GM12878 (cell line): ENCODE measurements at places on chromosomes 5 and 9. TPM values are rescaled to one million over a fixed set of nuclear protein-coding genes. Genes with fewer than 3 reads are reported as not detected.
A peak's percentile ranks its signal among the peaks of the same experiment; 100 is the strongest.

DNA sequence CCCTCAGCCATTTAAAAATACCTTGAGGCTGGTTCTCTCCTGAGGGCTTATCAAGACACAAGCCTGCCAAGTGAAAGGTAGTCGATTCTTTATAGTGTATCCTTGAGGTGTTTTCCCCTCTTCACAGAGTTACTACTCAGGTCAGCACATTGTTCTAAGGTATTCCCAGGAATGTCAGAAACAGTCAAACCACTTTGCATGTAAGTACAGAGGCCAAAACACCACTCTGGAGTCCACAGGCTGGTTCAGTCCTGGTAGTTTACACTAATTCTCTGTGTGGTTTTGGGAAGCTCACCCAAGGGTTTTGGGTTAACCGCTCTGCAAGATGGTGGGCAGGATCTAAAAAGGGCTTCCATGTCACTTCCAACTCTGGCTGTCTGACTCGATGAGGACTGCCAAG lies 162.3 kb upstream of the PPP2R2B start:
- DNase-seq = no peak

- DNase-seq = peak; percentile 43
Observed at GRCh38 chr5:173615884-173616576, 420 bp downstream of the BOD1 start.

TUSC1 gene
- polyA plus RNA-seq = not detected in 2 replicates

ST8SIA4 gene
- polyA plus RNA-seq = 20.3 and 22.0 TPM in 2 replicates

PROB1 gene
- 4.8 and 6.2 TPM in 2 replicates for polyA plus RNA-seq

LPAR1 gene
- polyA plus RNA-seq = 5.9 and 6.6 TPM in 2 replicates

DNA sequence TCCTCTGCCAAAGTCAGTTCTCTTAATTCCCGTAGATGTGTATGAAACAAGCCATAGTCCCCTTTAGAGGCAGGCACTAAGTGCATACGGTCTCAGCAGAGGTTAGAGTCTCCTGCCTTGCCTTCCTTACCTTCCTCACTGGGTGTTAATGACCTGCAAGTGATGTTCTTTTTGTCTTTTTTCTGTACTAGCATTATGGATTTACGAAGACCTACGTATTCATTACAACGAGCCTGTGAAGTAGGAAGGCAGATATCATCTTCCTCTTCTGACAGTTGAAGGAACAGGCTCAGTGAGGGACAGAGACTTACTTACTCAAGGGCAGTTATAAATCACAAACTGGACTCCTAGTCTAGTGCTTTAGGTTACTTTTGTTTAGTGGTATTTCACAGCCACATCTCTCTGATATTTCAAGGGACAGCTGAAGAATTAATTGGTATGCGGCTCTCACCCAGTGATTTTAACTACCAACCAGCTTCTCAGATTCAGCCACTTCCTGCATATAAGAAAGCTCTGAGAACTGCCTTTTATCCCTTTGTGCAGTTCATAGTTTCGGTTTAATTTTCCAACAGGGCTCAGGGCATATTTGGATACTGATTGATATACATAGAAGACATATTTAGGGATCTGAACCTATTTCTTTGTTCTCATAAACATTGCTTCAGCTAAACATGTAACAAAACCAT lies 85.1 kb upstream of the CKMT2 start:
- no peak for DNase-seq

DNA sequence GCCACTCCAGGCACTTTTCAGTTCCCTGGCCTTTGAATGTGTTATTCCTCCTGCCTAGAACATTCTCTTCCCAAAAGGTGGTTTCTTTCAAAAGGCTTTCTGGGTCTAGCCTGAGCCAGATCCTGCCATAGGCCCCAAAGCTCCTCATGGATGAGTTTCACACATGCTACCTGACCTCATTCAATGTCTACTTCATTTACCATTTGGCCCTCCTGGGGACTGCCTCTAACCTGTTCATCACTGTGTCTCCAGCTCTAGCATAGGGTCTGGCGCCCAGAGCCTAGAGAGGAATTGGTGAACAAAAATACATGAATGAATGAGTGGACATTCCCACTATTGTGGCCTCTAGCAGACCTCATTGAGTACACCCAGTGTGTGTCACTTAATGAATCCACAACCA lies 5.4 kb upstream of the P4HA2 start:
- no peak for DNase-seq

DNA sequence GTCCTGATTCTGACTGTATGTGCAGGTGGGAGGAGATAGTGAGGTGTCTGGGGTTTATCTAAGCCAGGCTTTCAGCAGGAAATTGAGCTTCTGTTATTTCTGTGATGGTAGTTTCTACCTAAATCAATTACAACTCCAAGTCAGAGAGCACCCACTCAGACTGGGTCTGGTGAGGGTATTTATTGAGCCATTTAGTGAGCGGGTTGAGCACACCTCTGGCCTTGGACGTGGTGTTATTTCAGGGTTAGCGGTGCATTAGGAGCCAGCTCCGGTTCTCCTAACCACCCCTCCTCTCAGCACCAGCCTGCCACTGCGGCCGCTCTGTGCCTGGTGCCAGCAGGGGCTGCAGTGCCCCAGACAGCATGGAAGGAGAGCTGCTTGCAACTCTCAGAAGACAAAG lies 238.9 kb downstream of the CACNA1B start:
- DNase-seq = no peak

C1QTNF3 gene
- 0.14 and 0.42 TPM in 2 replicates for polyA plus RNA-seq

DNA sequence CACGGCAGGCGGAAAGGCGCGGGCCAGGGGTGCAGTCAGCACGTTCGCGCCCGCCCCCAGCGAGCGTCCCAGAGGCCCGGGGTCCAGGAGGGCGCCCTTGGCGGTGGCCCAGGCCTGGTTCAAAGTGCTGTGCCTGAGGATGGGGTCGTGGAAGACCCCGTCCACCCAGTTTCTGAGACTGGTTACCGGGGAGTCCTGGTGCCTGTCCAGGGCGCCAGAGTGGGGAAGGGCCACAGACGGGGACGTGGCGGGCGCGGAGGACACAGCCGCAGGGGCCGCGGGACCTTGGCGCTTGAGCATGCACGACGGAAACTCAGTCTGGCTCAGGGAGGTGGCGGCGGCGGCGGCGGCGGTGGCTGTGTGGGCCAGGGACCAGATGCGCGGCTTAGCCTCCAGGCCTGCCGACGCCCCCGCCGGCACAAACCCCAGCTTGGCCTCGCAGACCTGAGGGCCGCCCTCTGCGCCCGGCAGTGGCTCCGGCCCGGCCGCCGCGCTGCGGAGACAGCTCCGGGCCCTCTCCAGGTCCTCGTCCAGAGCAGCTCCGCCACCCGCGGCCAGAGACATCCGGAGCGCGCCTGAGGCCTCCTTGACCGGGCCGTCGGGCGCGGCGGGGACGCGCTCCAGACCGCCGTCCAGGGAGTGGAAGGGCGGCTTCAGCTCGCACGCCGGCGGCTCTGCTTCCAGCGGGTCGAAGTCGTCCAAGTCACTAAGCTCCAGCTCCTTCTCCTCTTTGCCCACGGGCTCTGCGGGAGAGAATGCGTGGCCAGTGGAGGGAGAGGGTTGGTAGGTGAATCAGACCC lies 4.5 kb downstream of the IRX4 start:
- DNase-seq = no peak

DNA sequence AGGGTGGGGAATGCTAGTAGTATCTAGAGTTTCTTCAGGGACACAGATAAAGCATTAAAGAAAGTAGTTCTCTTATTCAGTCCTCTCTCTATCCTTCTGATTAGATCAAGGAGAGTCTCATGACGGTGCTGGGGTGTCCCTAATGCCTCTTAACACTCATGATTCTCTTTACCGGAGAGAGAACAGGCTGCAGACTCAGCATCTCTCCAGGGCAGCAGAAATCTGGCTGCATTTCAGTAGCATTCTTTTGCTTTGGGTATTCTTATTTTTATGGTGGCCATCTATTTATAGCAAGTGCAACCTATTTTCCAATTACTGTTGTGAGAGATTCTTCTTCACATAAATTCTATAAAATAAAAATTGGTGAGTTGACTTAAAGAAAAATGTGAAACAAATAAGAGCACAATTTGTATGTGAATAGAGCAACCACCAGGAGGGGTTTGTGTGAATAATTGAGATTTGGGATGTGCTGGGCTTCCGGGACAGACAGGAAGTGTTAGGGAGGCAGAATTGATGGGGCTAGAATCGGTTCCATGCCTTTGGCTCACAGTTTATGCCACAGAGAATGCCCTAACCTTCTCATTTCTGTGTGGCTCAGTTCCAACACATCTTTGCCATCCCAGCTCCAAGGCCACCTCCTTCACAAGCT lies 23.8 kb upstream of the BOD1 start:
- no peak for DNase-seq

DNA sequence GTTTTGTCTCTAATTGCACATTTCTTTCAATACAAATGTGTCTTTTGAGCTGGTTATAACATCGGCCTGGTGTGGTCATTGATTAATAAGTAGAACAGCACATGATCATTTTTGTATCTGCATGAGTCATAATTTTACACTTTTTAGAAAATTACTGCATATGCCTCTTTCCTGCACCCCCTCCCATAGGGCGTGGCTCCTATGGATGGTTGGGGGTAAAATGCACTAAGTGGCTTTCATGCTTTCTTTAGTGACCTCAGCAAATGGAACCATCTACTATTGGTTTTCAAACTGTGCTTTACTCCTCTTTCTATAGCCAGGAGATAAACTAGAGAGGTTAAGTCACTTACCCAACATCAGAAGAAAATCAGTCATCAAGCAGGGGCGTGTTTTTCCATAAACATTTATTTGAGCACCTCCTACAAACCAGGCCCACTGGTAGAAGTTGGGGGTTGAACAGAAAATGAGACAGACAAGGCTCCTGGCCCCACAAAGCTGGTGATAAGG lies 3.8 kb downstream of the ANXA6 start:
- DNase-seq = no peak

ANGPTL2 gene
- polyA plus RNA-seq = 0.62 and 0.82 TPM in 2 replicates

- DNase-seq = no peak
Observed at GRCh38 chr5:78534148-78534904, 114.2 kb downstream of the LHFPL2 start.

DNA sequence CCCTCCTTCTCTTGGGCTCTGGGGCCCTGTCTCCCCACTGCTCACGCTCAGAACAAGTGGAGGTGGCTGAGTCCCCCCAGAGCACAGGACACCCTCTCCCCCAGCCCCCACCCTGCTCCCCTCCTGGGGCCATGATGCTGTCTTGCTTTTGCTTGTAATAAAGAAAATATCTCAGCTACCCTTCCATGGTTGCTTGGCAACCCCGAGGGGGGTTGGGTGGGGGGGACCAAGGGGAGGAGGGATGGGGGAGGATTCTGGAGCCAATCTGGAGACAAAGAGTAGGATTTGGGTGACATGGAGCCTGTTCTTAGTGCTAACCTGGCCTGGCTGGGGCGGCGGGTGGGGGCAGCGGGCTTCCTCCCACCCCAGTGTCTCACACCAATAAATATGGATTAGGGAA lies 16.1 kb upstream of the CERCAM start:
- DNase-seq = no peak

C5orf58 gene
- polyA plus RNA-seq = 0.13 TPM in 1 of 2 replicates, not detected in the other

GRCh38 chr5:142825378-142826089 lies 55.4 kb downstream of the ARHGAP26 start:
- no peak for DNase-seq

DNA sequence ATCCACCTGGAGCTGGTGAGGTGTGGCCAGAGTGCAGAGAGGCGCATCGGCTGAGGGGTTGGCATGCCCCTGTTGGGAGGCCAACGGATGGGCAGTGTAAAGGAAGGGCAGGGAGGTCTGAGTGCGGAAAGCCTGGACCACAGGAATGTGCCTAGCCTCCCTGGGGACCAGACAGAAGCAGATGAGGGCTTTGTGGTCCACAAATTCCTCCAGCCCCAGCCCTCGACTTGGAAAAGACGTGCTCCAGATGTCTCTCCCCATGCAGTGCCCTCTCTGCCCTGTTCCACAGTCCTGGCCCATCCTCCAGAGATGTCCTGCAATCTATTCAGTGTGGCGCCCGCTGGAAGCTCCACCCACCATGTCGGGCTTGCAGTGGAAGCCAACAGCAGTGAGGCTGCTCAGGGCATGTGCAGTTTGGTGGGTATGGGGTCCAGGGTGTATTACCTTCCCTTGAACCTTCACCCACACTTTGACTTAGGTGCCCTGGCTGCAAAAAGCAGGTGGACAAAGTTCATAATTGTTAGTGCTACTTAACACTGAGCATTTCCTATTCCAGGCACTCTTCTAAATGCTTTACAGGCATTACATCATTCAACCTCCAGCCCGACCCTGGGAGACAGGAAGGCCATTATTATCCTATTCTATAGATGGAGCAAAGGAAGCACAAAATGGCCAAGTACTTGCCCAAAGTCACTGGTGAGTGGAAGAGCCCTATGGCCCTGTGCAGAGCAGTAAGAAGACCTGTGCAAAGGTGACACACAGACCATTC lies 120.2 kb upstream of the SLC25A48 start:
- no peak for DNase-seq

DNA sequence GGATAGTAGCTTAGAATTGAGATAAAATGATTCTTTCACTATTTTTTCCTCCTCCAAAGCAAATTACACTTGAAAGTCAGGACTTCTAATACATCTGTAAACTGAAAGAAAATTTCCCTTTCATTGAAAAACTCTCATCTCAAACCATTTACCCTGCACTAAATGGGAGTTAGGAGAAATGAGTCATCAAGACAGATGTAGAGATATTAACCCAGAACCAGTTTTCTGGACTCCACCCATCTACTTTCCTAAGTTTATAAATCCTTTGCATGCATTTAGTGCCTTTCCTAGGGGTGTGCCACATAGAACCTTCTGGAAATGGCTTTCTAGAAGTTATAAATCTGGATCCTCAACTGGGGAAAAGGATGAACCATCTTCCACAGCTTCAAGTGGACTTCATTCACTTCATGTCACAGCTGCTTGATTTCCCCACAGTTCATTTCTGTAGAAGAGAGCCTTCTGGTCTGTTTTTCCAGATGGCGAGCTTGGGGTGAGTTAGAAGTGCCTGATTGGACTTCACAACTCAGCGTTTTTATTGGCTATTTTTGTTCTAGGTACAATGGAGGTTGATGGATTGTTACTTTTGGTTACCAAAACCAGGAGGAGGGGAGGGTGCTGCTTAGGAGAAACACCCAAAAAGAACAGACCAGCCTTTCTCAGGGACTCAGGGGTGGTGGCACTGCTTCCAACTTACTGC lies 72.5 kb upstream of the GPR151 start:
- no peak for DNase-seq

GKAP1 gene
- 4.4 and 4.9 TPM in 2 replicates for polyA plus RNA-seq

DNA sequence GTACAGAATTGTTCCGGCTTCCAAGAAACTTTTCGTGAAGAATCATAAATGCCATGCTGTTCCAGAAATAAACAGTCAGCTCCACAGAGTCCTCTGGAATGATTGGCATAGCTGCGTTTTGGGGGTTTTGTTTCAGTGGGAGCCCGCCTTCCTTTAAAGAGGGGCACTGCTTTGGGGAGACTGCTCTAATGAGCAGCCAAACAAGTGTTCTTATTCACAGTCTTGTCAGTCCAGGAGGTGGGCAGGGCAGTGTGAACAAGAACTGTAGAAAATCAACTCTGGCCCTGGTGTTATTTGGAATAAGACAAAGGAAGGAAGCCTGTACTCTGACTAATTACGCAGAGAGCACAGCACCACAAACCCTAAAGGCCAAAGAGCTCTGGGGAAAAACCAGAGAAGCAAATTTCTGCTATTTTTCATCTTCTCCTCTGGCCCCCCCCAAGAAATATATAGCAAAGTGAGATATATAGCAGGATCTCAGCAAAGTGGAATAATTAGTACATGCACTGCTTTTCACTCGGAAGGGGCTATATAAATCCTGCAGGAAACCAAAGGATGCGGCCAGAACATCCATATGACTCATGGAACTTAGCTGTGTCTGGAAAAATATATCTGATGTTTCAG lies 92.9 kb downstream of the GLDC start:
- no peak for DNase-seq

PDGFRB gene
- 0.52 and 1.7 TPM in 2 replicates for polyA plus RNA-seq
